Left ventricle myocardium superior (tissue), 1 donor: ENCODE measurements at places on chromosomes 6 and 20.

DNA sequence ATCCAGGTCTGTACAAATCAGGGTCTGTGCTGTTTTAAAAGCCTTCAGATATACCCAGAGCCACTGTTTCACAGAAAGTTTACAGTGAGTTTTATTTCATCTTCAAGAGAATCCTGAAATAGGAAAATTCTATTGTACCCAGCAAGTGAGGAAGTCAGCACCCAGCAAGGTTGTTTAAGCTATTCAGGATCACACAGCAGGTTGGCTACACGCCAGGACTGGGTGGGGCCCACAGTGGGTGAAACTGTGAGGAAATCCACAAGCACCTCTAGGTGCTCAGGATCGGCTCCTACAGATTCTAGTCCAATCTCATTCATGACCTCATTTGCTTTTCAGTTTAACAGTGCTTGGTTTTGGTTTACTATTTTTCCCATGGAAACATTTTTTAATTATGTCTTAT lies 128.9 kb downstream of the SYNDIG1 start:
- DNase-seq: no peak

DNA sequence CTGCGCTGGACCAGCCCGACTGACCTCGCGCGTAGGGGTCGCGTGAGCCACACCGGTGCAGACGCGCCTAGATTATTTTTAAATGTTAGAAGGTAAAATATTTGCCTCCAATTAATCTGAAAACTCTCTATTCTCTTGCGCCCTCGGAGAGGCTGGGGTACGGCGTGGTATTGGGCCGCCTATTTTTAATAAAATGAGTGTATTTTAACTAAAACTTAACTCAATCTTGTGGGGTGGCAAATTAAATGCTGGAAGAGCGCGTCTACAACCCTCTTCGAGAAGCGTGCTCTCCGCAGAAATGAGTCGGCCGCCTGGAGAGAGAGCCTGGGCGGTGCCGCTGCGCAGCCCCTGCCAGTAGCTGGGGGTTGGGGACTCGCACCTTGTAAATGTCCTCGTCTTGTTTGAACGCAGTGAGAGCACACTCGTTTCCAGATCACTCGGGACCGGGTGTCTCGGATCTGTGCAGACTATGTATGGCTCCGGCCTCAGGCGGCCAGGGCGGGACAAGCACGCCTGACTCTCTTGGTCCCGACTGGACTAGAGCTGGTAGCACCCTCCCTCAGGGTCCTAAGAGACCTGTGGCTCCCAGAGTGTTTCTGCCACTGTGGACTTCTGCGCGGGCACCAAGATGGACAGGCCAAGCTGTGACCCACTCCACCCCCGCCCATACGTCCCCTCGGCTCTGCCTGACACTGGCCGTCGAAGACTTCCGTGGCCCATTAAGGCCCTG lies 2.0 kb upstream of the MAFB start:
- no peak for DNase-seq

DNA sequence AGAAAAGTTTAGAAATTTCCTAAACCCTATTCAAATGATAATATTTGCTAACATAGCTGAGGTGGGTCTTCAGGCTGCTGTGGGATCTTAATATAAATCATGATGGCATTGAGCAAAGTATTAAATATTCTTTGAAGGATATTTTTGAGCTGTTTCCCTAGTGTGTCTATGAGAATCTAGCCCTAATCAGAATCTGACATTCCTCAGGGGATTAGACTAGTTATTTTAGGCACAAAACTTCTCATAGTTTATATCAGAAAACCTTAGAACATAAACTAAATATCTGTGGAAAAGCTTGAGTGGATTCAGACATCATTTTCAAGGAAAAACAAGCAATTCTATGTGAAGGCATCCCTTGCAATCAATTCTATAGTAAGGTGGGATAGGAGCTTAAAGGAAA lies 594.5 kb downstream of the RFPL4B start:
- DNase-seq: no peak

DNA sequence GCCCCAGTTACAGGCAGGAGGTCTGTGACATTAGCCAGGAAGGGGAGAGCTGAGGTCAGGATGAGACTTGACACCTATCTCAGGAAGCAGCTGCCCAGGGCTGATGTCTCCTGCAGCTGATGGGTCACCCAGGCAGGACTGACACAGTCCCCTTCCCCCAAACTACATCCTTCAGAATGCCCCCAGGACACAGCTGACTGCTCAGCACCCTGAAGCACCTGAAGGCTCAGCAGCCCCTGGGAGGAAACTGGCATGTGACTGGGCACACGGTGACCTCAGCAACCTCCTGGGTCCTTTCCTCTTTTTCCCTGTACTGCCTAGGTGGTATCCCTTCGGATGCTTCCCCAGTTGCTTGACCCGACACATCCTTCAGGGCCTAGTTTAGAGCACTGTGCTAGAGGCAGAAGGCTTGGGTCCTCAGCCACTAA lies 1.9 kb downstream of the SDC4 start:
- DNase-seq: no peak

DNA sequence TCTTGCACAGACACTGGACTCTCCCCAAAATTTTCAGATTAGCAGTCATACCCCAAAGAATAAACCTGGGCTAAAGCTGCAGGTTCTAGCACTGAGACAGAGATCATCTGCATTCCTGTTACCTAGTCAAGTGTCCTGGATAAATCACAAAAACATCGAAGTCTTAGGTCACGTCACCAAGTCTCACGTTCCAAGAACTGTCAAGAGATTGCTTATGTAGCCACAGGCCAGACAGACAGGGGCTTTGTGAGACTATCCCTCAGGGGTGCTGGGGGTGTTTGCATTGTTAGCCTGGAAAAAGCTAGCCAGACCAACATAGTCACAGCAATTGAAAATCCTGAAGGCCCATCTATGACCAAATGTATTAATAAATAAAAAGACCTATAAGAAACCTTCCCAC lies 243.1 kb upstream of the PREP start:
- no peak for DNase-seq

DNA sequence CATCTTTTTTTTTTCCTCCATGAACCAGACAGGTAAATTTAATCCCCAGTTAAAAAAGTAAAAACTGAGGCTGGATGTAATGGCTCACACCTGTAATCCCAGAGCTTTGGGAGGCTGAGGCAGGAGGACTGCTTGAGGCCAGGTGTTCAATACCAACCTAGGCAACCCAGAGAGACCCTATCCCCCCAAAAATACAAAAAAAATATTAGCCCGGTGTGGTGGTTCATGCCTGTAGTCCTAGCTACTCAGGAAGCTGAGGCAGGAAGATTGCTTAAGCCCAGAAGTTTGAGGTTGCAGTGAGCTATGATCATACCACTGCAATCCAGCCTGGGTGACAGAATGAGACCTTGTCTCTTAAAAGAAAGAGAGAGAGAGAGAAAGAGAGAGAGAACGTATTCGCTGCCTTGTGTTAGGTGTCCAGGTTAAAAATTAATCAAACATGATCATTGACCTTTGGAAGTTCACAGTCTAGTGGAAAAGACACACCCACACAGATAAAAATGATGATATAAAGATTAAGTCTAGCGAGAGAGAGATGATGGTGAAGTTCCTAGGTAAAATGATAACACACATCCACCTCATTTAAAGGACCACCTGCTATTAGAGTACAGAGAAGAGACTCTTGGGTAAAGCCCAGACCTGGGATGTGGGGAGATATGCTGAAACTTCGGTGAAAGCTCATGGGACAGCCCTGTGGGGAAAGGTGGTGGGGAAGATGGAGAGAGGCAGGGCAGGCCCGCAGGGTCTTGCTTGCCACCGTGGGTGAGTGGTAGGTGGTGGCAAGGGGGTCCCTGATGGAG lies 4.8 kb upstream of the NHSL1 start:
- no peak for DNase-seq

DNA sequence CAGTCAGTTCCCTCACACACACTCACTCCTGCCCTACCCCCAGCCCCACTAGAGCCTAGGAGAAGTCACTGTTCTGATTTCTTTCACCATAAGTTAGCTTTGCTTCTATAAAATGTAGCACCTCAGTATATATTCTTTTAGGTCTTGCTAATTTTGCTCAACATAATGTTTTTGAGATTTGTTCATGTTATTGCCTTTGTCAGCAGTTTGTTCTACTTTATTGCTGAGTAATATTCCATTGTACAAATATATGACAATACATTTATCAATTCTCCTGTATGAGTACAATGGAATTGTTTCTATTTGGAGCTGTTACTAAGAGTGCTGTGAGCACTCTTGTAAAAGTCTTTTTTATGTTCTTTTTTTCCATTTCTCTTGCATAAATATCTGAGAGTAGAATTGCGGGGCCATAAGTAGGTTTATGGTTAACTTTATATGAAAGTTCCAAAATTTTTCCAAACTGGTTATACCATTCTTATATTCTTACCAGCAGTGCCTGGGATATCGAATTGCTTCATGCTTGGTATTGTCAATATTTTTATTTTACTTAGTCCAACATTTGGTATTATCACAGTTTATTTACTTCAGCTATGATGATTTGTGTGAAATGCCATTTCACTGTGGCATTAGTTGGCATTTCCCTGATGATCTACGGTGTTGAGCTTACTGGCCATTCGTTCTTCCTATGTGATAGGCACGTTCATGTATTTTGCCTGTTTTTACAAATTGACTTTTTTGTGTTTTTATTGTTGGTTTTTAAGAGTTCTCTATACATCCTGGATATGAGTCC lies 25.3 kb downstream of the EDN1 start:
- DNase-seq: no peak

DNA sequence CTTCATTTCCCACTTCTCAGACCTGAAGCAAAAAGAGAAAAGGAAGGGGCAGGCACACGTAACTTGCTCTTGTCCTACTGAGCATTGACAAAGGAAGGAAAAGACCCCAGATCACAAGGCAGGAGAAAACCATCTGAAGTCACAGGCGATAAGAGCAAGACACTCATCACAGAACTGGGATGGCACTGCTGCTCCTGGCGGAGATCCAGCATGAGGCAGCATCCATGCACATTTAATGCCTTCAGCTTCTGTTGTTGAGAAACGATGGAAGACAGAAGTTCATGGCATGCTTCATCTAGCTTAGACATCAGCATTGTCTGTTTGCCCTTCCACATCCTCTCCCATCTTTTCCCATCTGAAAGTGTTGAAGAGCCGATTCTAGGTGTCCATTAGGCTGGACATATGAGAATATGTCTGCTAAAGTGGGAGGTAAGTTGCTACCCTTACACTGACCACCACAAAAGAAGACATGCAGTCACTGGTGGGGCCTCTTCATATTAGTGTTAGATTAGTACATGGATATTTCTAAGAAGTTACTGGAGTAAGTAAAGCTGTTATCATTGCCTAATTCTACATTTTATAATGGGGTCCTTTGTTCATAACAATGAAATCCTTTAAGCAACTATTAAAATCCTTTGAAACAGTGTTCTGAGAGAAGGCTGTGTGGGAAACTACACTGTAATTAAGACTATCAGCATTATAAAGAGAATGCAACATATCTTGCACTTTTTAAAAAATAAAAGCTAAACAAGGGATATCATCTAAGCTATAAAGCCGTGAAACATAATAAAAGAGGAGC lies 618.5 kb downstream of the C6orf118 start:
- DNase-seq: no peak

GRCh38 chr6:72386324-72386723 lies 235.5 kb upstream of the KCNQ5 start:
- DNase-seq: no peak

GRCh38 chr20:12217382-12217781 lies 299.7 kb downstream of the BTBD3 start:
- DNase-seq: no peak

DNA sequence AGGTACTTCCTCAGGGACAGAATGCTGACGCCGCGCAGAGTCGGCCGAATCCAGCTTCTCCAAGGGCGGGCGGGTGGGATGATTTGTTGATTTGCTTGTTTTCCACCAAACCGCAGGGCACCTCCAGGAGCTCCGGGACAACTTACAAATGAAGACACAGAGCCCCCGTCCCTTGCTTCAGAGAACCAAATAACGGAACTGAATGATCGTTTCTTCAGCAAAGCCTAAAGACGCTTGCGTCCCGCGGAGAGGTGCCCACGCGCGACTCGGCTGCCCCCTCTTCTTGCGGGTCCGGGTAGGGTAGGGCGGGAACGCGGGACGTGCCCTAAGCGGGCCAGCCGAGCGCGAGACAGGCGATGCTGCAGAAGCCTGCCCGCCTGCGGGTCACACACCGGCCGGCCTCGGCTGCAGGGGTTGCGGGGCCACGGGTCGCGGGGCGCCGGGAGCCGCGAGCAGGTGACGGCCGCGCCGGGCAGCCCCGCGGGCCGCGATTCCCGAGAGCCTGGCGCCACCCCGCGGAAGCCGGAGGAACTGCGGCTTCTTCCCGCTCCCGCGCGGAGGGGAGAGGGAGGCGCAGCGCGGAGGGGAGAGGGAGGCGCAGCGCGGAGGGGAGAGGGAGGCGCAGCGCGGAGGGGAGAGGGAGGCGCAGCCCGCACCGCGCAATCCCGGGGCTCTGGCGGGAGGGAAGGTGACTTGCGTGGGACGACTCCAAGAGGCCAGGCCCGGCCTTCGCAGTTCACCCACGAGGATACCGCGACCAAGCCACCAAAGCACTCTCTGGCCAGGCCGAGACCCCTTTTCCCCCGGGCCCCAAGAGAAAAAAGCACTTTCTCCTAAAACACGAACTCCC lies 7.7 kb upstream of the FOXF2 start:
- DNase-seq: peak; percentile 74

DNA sequence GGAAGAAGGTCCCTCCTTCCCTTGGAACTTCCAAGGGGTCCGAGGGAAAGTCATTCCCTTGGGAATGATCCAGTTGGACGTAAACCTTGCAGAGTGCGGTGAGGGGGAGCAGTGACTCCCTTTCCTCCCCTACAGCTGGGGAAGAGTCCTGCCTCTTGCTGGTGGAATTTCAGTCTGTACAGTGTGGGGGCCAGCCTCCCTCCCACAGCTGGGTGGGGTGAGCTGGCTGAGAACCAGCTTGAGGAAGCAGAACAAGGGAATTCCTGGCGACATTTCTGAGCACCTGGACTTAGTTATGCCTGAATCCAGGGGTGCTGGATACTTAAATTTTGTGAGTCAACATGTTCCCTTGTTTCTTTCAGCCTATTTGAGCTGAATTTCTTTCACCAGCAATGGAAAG lies 152.0 kb downstream of the ANKRD60 start:
- no peak for DNase-seq

- DNase-seq: no peak
Observed at GRCh38 chr6:126811321-126811720, 307.1 kb upstream of the RSPO3 start.

DNA sequence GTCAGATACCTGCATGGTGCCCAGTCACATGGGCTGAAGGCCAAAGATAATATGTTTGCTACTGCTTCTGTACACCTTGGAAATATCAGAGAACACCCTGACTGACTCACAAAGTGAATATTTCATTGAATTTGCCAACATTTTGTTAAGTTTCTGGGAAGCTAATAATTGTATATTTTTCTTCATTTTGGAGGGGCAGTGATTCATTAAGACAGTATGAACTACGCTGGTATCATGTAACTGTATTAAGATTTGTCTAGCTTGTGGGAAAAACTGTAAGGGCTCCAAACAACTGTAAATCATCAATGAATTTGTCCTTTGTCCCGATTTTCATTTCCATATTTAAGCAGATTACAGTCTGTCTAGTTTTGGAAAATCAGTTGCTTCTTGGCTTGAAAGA lies 102.3 kb upstream of the CCN2 start:
- DNase-seq: no peak
